SJSA1 (cell line): ENCODE measurements at places on chromosomes 16 and 17. TPM values are rescaled to one million over a fixed set of nuclear protein-coding genes. Genes with fewer than 3 reads are reported as not detected.

Gene CCL2
- total RNA-seq = 17.3 and 18.8 TPM in 2 replicates

- H3K36me3 ChIP-seq = peaks cover 90% of the 10 kb centered on the region
- peak; percentile 23 for DNase-seq
- H3K4me1 ChIP-seq = peaks cover 56% of the 10 kb centered on the region
- no peak overlapping the region for H3K4me3 ChIP-seq
These were observed 17.4 kb downstream of the USP22 start for GRCh38 chr17:21025451-21025850.

Gene PNPO
- 34.3 and 94.6 TPM in 2 replicates for total RNA-seq

DNA sequence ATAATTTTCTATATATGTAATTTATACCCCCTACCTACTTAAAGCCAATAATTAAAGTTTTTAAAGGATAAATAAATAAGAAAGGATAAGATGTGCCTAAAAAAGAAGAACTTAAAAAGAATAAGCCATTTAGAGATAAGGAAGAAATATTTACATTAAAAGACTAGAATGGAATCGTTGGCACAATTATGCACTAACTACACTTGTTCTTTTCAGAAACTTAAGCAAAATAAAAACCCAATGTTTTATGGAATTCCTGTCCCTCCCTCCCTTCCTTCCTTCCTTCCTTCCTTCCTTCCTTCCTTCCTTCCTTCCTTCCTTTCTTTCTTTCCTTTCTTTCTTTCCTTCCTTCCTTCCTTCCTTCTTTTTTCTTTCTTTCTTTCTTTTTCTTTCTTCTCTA is 4.5 kb upstream of the KRTAP4-6 start:
- no peak for DNase-seq
- H3K4me1 ChIP-seq = peaks cover 16% of the 10 kb centered on the region
- no peaks in the 10 kb centered on the region for H3K36me3 ChIP-seq
- no peaks in the 10 kb centered on the region for H3K27me3 ChIP-seq
- no peak overlapping the region for H3K4me3 ChIP-seq

Gene HS3ST3A1
- 12.9 and 16.8 TPM in 2 replicates for total RNA-seq

DNA sequence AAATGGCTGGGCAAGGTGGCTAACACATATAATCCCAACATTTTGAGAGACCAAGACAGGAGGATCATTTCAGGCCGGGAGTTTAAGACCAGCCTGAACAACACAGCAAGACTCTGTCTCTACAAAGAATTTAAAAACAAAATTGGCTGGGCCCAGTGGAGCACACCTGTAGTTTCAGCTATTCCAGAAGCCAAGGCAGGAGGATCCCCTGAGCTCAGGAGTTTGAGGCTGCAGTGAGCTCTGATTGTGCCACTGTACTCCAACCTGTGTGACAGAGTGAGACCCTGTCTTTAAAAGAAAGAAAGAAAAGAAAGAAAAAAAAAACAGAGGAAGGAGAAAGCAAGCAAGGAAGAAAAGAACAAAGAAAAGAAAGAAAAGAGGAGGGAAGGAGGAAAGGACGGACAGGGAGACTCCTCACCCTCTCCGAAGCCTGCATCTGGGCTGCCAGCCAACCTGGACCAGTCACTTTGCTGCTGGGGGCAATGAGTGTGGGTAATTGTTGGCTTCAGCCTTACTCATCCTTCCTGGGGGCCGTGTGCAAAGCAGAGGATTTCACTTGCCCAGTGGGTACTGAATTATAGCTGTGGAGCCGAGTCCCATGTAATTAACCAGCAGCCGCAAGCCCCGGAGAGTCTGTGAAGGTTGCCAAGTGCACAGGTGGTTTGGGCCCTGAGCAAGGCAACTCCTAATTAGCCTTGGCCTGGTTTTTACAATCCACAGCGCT is 6.7 kb upstream of the MT4 start:
- no peak overlapping the region for H3K27ac ChIP-seq
- H3K36me3 ChIP-seq = no peaks in the 10 kb centered on the region
- no peak overlapping the region for H3K4me3 ChIP-seq
- H3K27me3 ChIP-seq = peaks cover 24% of the 10 kb centered on the region
- H3K4me1 ChIP-seq = no peaks in the 10 kb centered on the region
- DNase-seq = peak; percentile 72
